SK-N-SH treated with all-trans-retinoic acid at 6 μM for 48 hours (cell line): ENCODE measurements at places on chromosomes 5 and 9.
A peak's percentile ranks its signal among the peaks of the same experiment; 100 is the strongest.

- ATAC-seq: no peak
These were observed 2.6 kb downstream of the CCDC183 start for GRCh38 chr9:136798708-136799078.

DNA sequence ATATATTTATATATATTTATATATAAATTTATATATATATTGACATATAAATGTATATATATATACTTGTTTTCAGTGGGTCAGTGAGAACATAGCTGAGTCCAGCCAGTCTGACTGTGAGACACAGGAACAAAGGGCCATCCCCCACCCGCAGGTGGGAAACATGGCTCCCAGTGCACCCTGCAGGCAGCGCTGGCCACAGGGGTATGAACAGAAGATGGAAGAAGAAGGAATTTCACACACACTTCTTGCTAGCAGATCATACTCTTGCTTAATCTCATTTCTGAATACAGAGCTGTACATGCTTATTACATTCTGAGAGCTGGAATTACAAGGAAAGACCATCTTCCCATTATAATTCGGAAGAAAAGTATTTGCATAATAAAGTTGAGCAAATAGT is 595.4 kb downstream of the IRX1 start:
- no peak for ATAC-seq

DNA sequence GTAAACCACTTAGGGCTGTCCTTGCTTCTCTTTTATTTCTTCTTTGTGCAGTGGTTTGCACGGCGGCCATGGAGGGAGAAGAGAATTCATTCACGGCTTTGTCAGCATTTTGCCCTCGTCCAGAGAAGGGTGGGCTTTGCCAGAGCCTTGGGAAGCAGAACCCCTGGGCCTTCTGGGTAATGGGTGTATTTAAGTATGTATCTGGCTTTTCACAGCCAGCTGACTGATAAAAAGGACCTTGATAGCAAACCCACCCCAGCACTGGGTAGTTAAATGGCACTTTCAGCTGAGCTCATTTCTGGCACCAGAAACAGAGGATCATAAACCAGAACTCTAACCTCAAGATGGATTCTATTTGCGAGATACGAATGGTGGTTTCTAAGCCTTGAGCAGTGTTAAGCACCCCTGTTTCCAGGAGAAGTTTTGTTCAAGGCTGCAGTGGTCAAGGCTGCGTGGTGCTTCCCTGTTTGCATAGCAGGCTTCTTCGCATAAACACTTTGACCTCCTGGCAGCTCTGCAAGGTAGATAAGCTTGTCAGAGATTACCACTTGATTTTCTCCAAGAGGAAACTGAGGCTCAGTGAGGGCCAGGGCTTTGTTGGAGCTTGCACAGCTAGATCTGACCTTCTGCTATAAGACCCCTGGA is 441.6 kb upstream of the KLF4 start:
- no peak for ATAC-seq

DNA sequence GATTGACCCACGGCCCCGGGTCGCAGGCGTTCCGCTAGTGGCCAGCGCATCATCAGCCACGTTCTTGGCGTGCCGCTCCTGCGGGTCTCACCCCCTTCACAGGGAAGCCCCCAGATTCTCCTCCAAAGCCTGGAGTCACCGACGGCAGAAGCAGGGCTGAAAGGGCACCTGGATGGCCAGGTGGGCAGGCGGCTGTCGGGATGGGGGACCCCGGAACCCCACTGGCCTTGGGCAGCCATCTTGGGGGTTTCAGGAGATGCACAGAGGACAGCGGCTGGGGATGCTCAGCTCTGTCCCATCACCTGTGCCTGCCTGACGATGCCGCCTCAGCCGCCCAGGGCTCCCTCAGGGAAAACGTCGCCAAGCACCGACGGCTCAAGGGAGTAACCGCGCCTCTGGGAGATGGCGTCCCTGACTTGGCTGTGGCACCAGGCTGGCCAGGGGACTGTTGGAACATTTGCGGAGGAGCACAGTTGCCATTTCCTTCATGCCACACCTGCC is 14.1 kb upstream of the SLC9A3 start:
- ATAC-seq: no peak

DNA sequence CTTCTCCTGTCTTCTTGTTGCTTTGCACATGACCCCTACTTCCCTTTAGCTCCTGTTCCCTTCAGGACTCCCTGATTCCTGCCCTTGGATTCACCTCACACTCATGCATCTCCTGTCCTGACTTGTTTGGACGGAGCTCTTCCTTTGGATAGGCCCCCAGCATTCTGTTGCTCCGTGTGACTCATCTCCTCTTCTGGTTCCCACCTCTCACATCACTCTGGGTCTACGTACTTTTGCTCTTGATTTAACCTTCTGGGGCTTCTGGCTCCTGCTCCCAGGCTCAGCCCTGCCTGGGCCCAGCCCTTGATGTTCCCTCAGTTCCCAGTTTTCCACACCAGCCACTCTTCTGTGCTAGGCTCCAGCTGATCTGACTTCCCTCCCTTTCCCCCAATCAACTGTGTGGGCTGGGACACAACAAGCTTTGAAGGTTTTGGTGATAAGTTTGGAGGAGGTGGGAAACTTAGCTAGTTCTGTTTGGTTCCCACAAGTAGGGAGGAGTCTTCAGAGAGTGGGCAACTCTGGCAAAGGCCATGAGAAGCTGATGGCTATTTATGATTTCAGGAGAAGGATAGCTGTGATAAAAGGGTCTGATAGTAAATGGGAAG is 331.5 kb downstream of the ARHGEF28 start:
- ATAC-seq: no peak

GRCh38 chr5:127813633-127814587 is 110.7 kb downstream of the CCDC192 start:
- ATAC-seq: peak; percentile 84

DNA sequence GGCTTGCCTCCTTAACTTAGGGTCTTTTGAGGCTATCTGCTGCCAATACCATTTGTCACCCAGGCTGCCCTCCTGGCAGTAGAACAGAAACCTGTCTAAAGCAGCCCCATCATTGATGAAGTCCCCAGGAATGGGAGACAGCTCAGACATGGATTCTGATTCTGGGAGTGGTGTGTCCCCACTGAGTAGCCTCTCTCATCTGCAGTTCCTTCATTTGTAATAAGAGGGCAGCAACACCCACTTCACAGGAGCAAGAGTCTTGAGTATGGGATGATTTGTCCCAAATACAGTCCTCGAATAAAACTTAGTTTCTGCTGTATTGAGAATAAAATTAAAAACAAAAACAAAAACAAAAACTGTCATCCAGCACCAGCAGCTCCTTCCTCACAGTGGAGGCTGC is 167.6 kb downstream of the ASTN2 start:
- ATAC-seq: no peak
